CD8-positive, alpha-beta T cell (primary cell): ENCODE measurements at places on chromosomes 16 and 17.
A peak's percentile ranks its signal among the peaks of the same experiment; 100 is the strongest.

DNA sequence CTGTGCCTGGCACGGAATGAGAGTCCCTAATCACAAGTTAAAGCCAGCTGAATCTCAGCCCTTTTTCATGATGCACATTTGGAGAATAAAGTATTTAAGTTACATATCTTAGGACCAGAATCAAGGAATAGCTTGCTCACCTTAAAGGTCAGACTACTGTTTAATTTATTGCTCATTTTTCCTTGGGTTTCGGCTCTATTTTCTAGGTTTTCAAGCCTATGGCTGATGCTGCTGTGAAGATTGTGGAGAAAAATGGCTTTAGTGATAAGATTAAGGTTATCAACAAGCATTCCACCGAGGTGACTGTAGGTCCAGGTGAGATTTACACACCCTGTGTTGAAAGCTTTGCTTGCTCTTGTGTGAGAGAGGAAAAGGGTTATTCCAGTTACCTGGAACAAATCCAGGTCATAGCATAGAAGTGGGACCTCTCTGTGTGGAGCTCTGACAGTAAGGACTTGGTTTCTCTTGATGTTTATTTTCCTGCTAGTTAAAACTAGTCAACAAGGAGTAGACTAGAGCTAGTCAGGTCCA lies 18.1 kb downstream of the PRMT7 start:
- DNase-seq = no peak

DNA sequence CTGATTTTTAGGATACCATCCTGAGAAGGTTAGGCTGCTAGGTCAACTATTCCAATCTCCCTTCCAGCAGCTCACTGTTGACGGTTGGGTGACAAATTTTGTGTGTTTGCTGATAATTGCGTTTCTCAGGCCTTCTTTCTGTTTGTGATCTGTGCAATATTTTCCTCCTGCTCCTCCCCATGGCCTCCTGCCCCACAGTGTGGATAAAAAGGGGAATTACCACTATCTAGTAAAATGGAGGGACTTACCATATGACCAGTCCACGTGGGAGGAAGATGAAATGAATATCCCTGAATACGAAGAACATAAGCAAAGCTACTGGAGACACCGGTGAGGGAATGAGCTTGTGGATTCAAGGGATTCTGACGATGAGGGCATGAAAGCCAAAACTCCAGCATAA lies 9.2 kb downstream of the CHD3 start:
- no peak for DNase-seq

DNA sequence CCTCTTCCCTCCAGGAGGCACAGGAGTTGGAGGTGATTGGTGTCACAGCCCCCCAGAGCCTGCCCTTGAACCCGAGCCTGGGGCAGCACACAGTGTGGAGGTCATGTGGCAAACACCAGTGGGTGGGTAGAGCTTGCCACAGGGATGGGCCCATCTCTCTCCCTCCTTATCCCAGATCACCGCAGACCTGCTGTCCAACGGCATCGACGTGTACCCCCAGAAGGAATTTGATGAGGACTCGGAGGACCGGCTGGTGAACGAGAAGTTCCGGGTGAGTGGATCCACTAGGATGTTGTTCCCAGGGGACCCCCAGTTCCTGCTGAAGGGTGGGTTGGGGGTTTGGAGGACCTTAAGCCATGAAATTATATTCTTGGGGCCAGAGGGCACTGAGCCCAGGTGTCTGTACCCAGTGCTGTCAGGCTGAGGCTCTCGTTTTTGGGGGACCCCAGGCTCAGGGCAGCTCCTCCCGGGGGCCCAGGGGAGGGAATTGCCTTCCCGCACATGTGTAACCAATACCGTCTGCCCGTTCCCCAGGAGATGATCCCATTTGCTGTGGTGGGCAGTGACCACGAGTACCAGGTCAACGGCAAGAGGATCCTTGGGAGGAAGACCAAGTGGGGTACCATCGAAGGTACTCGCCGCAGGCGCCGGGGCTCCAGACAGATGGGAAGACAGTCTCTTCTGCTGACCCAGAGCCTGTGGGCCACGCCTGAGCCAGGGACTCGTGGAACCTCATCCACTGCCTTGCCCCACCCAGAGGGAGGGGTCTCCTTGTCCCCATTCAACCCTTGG lies 351.9 kb downstream of the SEC14L1 start:
- DNase-seq = no peak

DNA sequence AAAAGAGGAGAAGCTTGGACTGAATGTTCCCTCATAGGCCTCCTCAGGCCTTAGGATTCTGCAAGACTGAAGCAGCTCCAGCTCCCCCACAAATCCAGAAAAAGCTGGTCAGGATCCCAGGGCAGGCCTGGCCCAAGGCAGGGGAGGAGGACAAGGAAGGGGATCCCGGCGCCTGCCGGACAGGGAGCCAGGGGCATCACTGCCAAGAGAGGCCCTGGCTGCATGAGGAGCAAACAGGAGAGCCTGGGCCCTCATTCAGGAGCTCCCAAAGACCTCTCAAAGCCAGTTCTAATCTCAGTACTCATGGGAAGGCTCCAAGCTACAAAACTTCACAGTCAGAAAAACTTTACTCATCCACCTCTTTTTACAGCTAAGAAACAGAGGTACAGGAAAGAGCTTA lies 67.3 kb downstream of the ZNF423 start:
- no peak for DNase-seq

DNA sequence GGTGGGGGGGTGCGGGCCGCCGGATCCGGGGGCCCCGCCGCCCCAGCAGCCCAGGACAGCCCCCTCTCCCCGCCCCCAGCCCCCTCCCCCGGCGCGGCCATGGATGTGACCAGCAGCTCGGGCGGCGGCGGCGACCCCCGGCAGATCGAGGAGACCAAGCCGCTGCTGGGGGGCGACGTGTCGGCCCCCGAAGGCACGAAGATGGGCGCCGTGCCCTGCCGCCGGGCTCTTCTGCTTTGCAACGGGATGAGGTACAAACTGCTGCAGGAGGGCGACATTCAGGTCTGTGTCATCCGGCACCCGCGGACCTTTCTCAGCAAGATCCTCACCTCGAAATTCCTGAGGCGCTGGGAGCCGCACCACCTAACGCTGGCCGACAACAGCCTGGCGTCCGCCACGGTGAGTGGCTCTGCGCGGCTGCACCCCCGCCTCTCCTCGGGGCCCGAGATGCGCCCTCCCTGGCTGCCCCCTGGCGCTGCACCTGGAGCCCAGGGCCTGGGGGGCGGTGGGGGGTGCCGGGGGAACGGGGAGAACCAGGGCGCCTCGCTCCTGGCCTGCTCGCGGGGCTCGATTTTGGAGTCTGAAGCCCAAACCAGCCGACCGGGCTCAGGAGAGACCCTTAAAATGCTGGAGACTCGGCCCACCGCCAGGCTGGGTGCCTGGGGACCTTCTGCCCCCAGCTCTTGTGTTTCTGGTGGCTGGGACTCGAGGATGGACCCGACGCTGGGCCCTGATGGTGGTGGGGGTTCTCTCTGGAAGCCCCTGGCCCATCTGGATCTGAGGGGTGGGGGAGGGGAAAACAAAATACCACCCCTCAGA lies 744 bp downstream of the CMIP start:
- peak; percentile 39 for DNase-seq

DNA sequence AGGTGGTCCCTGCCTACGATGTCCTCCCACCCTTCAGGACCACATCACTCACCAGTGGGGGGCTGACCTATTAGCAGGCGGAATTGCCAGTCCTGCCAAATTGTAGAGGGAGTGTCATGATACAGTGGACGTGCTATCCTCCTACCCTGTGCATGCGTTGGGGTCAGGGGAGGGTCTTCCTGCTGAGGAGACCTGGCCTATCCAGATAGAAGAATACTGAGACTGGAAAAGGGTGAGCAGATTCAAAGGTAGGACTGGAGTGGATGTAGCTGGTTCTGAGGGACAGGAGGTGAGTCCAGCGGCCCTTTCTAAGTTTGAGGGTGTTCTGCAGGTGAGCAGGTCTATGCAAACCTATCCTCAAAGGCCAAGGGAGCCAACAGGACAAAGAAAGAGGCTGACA lies 8.0 kb downstream of the PRSS41 start:
- no peak for DNase-seq

DNA sequence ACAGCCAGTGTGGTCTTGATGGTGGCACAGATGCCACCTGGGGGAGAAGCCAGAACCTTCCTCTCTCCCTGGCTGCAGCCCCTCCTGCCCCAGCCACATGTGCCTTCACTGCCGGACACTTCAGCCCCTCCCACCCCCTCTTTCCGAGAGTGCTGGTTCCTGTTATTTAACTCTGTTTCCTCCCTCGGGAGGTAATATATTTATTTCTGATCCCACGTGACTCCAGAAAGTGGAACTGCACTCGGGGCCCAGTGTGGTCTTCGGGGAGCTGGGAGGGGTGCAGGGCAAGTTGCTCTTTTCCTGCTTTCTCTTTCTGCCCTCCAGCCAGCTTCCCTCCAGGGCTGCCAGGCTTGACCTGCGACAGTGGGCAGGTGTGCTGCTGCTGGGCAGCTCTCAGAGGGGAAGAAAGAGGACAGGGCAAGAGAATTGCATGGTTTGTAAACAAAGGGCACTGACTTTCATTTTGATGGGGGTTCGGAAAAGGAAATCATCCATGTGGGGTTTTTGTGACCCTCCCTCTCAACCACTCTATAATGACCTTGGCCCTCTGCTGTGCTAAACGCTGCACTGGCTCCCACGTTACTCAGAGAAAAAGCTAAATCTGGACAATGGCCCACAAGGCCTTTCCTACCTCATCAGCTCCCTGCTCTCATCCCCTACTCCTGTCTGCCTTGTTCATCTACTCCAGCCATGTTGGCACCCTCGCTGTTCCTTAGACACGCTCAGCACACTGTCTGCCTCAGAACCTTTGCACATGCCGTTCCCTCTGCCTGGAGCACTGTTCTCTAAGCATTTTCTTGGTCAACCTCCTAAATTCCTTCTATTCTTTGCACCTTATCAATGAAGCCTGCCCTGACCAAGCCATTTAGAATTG lies 8.2 kb upstream of the CIITA start:
- peak; percentile 20 for DNase-seq

DNA sequence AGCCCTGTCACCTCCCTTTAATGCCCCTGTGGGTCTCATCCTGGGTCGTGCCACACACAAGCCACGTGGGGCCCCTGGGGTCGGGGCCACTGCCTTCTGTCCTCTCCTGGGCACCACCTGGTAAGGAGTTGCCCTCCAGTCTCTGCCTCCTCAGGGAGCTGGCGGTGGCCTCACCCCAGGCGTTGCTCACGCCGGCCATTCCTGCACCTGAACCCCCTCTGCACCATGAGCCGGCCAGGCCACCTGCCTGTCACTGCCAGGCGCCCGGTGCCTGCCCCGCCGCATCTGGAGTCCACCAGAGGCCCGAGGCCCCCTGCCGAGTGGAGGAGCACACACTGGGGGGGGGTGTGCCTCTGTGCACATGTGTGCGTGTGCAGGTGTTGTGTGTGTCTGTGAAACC lies 10.4 kb downstream of the NHERF2 start:
- DNase-seq = no peak

GRCh38 chr16:16151315-16151714 lies 72.0 kb downstream of the ABCC6 start:
- no peak for DNase-seq

GRCh38 chr17:44995436-44996001 lies 27.4 kb upstream of the C1QL1 start:
- DNase-seq = no peak
